ENCODE measurements at places on chromosomes 6 and 20.

GRCh38 chr6:15989397-15989796 is 139.5 kb upstream of the MYLIP start:
- no peak for DNase-seq

GRCh38 chr6:33028220-33028849 is 18.9 kb upstream of the HLA-DOA start:
- no peak for DNase-seq

GRCh38 chr6:71656121-71656520 is 230.2 kb upstream of the RIMS1 start:
- DNase-seq: no peak

DNA sequence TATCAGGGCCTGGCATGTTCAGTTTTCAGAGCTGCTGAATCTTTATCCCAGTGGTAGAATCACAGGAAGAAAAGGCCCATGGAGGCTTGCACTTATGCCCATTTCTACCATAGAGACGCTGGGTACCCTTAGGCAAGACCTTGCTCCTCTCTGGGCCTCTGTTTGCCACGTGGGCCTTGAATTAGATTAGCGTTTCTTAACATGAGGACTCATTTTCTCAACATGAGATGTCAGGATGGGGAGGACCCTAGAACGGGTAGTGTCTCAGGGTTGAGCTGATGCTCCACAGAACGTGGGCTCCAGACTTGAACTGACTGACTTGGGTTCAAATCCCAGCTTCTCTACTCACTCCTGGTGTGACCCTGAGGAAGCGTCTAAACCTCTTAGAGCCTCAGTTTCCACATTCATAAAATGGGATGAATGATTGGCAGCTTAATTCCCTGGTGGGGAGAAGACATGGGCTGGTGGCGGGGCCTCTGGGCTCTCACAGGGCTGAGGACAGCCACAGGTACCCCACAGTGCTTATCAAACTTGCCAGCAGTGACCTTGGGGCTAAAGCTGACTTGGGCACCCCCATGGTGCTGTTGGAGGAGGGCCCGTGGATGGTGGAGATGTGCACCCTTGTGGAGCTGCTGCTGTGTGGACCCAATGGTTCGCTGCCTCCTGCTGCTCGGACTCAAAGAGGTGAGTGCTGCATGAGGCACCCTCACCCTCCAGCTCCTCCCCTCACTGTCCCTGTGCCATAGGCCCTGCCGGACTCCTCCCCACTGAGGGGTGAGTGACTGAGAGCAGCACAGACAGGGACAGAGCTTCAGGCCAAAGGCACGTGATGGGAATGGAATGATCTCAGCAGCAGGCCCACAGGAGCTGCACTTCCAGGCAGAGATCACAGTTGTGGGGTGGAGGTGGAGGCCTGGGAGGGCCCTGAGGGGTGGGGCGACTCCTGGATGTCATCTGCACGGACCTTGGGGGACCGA is 28.2 kb downstream of the SUN5 start:
- DNase-seq: no peak

DNA sequence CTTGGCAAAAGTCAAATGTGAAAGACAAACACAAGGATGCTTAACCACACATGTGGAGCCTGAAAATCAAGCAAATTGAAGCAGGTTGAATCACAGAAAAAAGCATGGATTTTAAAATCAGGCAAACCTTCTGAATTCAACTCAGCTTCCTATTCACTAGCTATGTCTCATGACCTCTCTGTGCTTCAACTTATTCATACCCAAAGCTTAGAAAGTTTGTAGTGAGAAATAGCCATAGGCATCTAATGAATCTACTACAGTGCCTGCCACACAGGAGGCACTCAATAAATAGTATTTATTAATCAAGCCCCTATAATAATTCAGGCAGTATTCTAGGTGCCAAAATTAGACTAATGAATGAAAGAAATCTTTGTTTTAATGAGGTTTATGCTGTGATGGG is 112.2 kb upstream of the TNFAIP3 start:
- DNase-seq: no peak

DNA sequence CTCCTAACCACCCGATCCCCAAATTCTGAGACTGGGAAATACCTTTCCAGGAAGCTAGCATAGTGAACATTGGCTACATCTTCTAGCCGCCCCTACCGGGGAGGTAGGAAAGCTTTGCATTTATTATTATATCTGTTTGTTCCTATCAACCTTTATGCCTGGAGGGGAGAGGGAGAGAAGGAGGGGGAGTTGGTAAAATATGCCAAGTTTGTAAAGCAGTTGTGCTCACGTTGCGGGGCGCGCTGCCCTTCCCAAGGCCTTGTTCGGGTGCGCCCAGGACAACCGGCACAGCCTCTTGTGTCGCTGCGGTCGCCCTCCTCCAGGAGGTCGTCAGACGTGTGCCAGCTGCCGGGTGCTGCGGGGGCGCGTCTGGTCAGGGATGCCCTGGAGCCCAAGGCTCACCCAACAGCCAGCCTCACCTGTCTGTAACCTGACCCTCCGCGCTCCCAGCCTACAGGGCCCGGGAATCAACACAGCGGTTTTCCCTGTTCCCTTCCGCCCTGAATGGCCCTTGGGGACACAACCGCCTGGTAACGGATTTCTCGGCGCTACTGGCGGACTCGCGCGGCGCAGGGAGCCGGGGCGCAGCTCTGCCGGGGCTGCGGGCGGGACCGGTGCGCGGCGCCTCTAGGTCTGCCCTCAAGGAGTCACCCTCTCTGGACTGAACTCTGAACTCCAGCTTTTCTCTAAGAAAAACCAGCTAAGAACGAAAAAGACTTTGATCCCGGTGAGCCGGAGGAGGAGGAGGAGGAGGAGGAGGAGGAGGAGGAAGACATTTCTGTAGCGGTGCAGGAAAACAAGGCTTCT is 1.1 kb upstream of the OVOL2 start:
- DNase-seq: no peak

DNA sequence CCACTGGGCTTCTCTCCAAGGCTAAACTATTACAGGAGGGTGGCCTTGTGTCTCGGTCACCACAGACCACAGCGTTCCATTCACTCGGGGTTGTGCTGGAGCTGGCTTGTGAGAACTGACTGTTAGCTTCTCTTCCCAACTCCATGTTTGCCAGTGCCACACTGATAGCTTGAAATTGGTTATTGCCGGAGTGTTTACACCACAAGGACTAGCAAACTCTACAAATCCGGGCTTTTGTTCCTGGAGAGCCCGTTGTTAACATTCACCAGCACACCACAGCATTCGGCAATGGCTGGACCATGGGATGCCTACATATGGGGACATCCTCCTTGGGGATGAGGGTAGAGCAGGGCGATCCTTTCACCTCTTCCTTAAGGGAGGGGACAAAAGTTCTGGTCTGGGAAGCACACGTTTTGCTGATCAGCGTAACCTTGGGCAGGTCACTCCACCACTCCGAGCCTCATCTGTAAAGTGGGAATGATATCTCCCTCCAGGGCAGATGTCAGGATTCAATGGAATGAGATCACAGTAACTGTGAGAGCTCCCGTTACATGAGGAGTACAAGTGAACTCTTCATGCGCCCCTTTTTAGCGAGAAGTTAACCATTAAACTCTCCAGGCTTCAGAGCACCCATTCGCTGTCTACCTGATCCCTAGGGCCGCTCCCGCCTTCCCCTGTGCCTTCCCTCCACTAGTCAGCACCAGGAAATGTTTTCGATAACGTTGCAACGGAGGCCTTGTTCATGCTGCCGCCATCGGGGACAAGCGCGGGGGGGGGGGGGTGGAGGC is 41.7 kb upstream of the TTPAL start:
- no peak for DNase-seq

DNA sequence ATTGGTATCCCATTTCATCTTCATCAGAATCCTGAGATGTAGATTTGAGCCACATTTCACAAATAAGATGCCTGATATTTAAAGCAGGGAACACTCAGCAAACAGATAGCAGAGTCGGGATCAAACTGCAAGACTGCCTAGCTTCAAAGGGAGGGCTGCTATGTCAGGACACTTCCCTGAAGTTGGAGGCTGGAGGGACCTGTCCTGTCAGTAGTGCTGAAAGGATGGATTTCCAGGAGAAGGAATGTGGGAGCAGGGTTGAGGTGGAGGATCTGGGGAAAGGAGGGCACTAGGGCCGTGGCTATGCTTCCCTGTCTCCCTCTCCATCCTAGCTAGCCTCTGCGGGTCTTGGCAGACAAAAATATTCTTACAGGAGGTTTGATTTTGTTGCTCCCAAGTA is 32.2 kb downstream of the COX4I2 start:
- DNase-seq: no peak

DNA sequence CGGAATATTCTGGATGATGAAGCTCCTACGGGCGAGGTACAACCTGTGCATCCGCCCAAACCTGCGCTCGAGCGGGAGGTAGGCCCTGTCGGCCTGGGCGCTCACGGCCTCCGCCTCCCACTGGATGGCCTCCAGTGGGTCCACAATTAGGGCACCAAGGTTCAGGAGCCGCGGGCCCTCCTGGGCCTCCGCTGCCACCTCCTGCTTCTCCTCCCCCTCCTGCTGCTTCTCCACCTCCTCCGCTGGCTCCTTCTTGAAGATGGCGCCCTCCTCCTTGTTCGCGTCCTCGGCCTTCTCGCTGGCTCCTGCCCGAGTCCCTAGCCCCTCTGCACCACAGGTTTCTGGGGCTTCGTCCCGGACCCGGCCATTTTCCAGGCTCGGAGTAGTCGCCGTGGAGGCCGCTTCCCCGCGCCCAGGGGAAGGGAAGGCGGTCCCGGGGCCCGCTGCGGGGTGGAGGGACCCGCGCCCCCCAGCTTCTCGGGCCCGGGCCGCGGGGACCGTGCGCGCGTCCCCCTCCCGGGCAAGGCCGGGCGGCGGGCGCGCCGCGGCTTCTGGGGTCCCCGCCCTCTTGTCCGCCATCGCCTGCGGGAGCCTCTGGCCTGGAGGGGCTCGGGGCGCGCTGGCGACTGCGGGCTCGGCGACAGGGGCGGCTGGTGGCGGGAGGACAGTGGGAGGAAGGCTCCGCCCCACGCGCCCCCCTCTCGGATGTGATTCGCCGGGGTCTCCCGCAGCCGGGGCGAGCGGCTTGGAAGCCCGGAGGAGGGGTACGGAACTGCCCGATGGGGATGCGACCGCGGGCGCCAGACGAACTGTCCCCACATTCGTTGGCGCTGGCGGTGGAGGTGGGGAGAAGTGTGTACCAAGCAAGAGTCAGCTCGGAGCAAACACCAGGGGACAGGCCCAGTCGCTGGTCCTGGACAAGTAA is 17.6 kb downstream of the PLAGL2 start:
- DNase-seq: no peak

GRCh38 chr20:40610730-40611129 is 78.3 kb downstream of the MAFB start:
- no peak for DNase-seq

DNA sequence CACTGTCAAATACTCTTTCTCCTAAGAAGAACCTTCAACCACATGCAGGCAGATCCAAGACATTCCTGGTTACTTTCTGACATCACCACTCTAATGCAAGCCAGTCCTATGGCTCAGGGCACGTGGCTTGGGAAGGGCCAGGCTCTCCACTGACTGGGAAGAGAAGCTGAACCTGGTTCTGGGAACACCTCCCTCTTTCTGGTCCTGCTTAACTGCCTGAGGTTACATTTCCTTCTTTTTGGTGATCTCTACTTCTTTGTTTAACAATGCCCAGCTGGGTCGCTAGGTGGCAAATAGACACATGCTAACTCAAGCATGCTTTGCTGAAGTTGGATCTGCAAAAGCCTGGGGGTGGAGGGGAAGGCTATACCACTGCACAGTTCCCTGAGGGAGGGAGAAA is 249.8 kb downstream of the GMDS start:
- no peak for DNase-seq

DNA sequence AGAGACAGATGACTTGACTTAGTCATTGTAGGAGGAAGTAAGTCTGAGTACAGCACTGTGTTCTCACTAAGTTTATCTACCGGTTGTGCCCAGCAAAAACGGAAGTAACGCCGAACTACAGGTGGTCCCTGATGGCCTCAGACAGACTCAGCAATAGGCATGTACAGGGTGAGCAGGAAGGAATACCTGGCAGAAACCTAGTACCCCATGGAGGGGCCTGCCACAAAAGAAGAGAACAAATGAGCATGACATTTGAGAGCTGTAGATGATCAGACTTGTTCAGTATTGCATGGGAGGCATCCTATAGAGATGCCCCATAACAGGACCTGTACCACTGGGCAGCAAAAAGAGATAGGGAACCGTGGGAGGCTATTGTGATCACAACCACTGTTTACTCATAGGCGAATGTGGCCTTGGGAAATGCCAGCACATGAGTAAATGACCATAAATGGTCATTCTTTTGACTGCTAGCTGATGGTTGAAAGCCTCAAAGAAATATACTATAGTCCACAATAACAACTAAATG is 106.4 kb upstream of the TAB2 start:
- DNase-seq: no peak

- DNase-seq: no peak
Measured at GRCh38 chr20:44481719-44482416, 6.2 kb downstream of the TTPAL start.

DNA sequence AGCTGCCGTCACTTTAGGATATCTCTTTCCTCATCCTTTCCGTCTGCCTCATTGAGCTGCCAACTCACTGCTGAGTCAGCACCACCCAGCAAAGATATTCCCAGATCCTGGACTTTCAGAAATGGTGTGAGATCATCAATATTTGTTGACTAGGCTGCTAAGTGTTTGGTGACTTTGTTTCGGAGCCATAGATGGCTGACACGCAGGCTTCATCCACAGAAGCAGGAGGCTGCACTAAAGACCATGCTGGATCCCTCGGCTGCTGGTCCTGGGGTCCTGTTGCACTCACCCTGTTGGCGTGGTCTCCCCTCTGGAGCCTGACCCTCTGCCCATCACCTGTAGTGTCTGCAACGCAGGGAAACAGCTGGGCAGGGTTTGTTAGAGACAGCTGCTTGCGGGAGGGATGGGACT is 96.5 kb downstream of the ERMARD start:
- no peak for DNase-seq

DNA sequence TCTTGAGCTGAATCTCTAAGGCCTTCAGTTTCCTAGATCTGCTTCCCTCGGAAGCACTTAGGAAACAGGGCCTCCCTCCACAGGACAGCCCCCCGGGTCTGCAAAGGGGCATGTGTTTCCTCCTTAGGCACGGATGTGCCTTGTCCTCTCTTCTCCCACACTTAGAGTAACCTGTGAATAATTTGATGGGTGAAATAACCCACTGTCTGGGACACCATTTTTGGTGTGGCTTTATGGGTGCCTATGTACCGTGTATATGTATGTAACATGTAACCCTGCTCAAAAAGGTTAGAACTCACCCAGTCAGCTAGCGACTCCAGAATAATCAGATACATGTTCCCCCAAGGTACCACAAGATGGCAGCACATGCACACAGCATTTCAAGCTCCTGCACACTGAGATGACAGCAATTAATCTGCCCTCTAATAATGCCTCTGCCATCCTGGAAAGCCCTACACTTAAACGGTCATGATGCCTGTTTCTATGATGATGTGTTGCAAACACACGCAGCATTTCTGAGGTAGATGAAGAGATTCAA is 212.0 kb upstream of the PROKR2 start:
- DNase-seq: peak; percentile 53

DNA sequence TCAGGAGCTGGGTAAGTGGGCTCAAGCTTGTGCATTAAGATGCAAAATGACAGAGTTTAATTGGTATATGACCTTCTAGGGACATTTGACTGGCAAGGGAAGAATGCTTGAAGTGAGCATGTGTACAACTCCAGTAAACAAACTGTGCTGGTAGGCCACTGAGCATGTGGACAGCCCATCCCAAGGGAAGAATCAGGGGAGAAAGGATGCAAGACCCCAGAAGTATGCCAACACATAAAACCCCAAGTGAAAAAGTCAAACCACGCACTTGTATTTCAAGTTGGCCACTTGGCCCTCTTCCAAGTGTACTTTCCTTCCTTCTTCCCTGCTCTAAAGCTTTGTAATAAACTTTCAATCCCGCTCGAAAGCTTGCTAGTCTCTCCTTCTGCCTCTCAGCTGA is 10.4 kb upstream of the THBD start:
- no peak for DNase-seq

All from amniotic stem cell (primary cell).